Activated naive CD4-positive, alpha-beta T cell treated with Interleukin-2 at 50 U/mL for 16 hours (primary cell): ENCODE measurements at places on chromosomes 2 and 18.

GRCh38 chr2:240731178-240731545 lies 39.5 kb downstream of the AQP12A start:
- no peak for DNase-seq

- no peak for DNase-seq
Observed at GRCh38 chr18:55635439-55635838, 47.4 kb upstream of the TCF4 start.

DNA sequence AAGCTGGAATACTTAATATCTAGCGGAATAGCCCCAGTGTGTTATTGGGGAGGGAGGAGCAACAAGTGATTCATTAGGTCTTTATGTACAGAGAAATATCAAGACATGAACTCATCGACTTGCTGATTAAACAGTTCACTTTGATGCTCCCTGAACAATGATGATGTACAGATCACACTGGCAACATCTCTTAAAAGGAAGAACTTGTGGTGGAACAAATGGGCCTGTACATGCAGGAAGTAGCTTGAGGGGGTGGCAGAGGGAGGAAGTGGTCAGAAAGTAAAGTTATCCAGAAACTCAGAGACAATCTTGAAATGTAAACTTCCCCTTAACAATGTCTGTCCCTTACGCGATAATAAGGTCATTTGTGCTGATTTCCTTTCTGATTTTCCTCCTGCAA lies 90.5 kb downstream of the NXPH2 start:
- DNase-seq = no peak

GRCh38 chr2:188076149-188077056 lies 215.3 kb upstream of the GULP1 start:
- DNase-seq = no peak

DNA sequence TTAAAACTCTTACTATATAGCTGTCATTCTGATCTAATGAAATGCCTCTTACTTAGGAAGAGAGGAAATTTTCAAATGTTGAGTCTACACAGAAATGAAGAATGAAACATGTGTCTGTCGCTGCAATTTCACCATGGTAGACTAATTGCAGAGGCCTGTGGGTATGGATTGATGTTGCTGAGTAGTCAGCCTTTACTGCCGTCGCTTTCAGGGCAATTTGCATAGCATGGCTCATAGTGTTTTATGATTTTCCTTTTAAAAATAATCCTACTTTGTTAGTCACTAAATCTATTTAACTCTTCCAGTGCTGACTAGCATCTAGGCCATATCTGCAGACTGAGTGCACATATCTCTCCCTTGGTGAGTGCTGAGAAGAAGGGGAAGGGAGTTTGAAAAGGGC lies 819.2 kb downstream of the SATB2 start:
- DNase-seq = no peak

DNA sequence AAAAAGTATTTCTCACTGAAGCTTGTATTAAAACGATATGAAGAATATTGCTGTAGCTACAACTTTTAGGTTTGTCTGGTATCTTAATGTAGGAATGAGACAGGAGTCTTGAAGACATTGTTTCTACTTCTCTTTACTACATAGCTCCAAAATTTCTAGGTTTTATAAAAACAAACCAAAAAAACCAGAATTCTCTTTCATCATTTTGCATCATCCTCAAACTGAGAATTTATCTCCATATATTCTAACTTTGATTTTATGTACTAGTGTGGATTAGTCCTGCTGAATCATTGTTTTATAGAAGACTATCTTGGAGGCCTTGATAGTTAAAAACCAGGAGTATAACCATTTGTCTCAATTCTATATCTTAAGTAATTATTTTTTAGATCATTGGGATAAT lies 100.2 kb downstream of the ICA1L start:
- no peak for DNase-seq

DNA sequence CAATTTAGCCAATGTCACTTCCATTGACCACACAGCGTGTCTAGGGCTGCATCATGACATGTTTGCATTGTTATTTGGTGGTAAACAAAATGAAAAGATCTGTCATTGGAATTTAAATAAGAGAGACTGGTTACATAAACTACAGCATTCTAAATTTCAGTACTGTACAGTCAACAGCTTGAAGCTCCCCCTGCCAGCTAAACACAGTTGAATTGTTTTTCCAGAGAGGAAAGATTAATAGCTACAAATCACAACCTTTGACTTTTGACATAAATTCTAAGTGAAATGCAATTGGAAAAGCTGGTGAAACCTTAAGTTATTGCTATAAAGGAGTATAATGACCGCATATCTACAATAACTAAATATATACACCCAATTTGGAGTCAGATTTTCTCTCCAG lies 1600.0 kb upstream of the ACVR2A start:
- no peak for DNase-seq

GRCh38 chr2:63849381-63850203 lies 7.9 kb downstream of the UGP2 start:
- DNase-seq = no peak

- no peak for DNase-seq
Observed at GRCh38 chr2:107018366-107018765, 132.4 kb upstream of the ST6GAL2 start.

DNA sequence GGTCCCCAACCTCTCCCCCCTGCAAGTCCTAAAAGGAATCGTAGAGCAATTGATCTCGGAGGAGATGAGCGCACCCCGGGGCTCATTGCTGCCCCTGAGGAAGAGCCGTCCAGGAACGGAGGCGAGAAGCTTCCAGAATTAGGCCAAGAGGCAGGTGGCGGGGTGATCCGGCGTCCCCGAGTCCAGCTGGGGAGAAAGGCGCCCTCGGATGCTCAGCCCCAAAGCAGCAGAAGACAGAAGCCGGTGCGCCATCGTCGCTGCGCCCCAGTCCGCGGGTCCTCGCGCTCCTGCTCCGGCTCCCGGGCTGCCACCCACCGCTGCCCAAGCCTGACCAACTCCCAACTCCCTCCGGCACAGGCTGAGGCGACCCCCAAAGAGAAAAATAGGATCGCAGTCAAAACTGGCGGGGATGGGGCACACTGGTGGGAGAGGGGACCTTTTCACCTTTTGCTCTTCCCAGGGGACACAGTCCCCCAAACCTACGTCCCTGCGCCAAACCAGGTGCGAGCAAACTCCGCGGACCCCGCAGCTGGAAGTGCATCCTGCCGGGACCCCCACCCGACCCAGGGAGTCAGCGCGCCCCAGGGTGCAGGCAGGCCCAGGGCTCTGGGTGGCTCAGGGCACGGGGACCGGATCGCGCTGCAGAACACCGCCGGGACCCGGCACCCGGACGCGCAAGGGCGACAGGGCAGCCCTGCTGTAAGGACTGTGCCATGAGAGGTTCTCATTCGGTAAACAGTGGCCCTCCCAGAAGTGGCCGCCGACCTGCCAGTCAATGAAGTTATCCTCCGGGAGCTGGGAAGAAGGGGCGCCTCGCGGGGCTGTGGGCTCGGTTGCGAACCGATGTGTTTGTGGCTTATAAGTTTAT lies 8.4 kb upstream of the MEIS1 start:
- DNase-seq = no peak

DNA sequence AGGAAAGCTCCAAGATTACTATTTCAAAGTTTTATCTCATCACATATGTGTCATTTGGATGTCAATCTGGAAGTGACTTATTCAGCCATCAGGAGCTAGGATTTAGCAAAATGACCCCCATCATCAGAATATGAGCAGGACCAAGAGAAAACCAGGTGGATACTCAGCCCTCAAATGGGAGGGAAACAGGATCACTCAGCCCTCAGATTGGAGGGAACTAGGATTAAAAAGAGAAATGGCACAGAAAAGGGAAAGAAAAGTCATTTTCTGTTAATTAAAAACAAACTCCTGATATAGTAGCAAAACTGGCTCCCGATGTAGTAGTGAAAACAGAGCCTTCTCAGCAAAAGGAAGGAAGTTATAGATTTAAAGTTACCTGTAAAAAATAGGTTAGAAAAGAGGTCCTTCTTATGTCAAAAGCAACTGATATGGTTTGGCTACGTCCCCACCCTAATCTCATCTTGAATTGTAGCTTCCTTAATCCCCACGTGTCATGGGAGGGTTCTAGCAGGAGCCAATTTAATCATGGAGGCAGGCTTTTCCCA lies 69.0 kb upstream of the MYCN start:
- DNase-seq = no peak

- no peak for DNase-seq
Observed at GRCh38 chr18:61394983-61395382, 61.8 kb downstream of the CDH20 start.

- no peak for DNase-seq
Observed at GRCh38 chr2:148616662-148617061, 27.9 kb upstream of the EPC2 start.

DNA sequence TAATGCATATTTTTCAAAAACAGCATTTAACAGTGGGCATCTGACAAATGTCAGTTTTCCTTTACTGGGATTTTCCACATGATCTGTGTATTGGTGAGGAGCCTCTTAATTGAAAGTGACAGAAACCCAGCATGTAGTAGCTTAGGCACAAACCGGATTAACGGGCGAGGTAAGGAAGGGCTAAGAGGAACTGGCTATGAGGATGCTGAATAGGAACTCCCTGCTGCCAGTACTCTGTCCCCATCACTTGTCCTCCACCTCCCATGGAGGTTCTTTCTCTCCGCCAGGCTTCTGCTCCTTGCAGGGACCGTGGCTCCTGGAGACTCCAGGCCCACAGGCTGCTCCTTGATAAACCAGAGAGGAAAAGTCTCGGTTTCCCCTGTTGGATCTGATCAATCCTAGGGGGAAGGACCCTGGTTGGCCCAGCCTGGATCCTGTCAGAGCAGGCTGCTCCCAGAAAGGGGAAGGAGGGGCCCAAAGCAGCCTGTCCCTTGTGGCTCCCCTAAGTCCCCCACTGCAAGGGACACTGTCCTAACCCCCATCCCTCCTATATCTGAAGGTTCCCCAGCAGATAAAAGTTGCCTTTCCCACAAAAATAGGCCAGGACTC lies 10.3 kb downstream of the TEX44 start:
- DNase-seq = no peak

GRCh38 chr2:232633413-232634205 lies at the start of gene EFHD1:
Gene EFHD1 (plus strand): TSS chr2:232633604. CDS start chr2:232633705, 101 bp downstream.
- DNase-seq = peak; percentile 62

- DNase-seq = peak; percentile 12
Observed at GRCh38 chr2:174553811-174554493, 43.7 kb downstream of the WIPF1 start.
